CD4-positive, alpha-beta T cell treated with Interleukin-15 for 4 hours (primary cell): ENCODE measurements at places on chromosomes 7 and 10.

DNA sequence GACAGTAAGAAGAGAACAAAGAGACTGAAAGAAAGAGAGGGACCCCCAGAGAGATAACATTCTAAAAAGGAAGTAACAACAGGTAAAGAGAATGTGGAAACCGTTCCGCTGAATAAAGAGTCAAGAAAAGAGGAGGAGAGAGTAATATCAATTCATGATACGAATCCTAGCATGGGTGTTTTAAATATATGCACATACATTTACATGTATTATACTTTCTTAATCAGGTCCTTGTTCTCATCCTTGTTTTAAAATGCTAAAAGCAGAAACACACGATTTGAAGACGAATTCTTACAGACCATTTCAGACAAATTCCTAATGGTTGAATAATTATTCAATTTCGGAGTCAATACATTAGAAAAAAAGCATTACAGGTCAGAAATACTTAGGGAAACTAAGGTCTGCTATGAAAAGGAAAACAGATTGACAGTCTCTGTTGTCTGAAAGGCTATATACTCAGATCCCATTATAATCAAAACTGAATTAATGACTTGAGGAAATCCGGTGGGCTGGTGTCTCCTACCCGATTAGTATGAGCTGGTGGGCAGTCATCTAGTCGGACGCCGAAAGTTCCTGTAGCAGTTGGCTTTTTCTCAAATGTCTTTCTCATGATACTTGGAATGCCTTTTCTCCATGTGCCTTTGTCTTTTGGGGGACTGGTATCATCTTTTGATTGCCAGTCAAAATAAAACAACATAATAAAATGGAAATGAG is 127.3 kb downstream of the ARHGAP21 start:
- no peak for DNase-seq

DNA sequence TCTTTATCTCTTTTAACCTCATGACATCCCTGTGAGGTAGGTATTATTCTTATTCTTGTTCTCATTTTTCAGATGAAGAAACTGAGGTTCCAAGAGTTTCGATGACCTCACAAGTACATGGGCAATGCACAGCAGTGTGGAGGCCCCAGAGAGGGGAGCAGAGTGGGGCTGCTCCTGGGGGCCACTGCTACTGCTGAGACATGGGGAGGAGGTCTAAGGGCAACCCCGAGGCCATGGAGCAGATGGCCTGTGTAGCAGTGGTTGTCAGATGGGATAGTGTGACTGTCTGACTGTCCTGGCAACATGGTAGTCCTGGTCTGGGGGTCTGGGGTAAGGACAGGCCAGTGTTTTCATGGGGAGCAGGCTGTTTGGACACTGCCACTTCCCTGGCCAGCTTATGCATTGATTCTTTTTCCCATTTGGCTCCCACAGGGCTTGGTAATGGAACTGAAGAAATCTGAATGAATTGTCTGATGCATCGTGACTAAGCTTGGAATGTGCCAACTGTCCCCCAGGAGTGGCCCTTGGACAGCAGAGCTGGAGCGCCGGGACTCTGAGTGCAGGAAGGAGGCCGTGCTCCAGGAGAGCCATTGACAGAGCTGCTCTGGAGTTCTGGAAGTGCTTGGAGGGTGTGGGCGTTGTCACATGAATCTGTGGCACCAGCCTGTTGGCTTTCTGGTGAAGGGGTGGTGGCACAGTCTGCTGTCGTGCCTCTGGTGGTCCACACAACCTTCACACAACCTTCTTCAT is 40.9 kb downstream of the ADRA2A start:
- DNase-seq, result no peak

DNA sequence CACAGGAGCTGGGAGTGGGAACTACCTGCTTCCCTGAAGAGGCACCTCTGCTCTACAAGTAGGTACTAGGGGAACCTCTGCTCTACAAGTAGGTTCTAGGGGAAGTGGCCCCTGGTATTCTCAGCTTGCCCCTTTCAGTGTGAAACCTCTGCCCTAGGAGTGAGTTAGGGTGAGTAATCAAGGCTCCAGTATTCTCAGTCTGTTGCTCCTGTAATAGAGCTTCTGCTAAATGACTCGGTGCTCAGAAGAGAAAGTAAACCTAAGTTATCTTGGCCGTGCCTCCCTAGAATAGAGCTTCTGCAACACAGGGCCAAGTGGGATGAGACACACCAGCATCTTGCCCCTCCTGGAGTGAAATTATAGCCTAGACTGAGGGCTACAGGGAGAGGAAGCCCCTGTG is 13.4 kb upstream of the RASSF4 start:
- DNase-seq, result no peak

DNA sequence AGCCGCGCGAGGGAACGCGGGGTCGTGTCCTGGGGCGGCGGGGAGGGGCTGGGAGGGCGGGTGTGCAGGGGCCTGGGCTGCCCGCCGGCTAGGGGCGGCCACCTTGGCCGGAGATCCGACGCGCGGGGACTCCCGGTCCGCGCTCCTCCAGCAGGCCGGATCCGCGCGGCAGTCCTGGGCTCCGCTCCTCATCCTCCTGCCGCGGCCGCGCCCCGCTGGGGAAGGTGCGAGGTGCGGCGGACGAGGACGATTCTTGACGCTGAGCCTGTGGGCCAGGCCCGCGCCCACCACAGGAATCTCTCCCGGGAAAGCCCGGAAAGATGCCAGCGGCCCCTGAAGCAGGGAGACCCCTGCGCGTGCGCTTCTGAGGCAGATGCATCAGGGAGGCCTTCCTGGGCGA is 6.6 kb upstream of the OGDHL start:
- no peak for DNase-seq
